ENCODE measurements at places on chromosomes 13 and 19.

DNA sequence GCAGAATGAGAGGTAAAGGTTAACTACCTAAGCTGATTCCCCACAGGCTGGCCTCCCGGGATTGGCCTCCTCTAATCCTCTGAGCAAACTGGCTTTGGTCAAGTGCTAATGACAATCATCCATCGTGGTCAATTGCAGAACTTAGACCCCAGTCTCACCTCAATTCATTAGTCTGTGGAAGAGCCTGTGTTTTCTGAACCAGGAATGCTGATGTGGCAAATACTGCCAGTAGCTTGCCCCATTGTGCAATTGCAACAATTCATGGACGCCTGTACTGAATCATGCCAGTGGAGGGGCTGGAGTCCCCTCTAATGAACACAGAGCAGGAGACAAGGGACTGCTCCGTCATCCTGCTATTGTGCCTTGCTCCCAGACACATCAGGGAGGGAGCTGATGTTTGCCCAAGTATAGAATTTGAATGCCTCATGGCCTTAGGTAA is 1256.5 kb downstream of the EFNB2 start:
- no peak for DNase-seq

- DNase-seq, result no peak
These were observed 9.8 kb downstream of the SIGLEC10 start for GRCh38 chr19:51407511-51408131.

DNA sequence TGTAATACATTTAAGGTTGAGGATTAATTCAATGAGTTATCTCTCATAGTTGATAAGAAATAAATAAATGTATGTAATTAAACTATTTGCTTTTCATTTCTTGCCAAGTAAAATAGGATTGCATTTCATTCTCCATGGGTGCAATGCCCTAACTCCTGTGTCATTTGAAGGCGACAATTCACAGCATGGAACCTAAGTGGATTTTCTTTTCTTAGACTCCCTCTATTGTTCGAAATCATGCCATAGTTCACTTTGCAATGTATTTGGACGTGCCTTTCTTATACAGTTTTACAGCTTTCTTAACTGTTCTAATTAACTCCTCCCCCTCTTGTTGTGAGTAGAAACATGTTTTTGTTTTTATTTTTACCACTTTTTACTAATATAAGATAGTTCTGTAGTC is 263.0 kb downstream of the B3GLCT start:
- no peak for DNase-seq

GRCh38 chr13:114043421-114044053 is 69.7 kb upstream of the C13orf46 start:
- no peak for DNase-seq

GRCh38 chr13:32537580-32538142 is 934 bp downstream of the N4BP2L2 start:
- DNase-seq, result no peak

- no peak for DNase-seq
These were observed 5.8 kb downstream of the CPAMD8 start for GRCh38 chr19:17020823-17021222.

- DNase-seq, result no peak
These were observed 421.9 kb upstream of the ARGLU1 start for GRCh38 chr13:106989876-106990275.

DNA sequence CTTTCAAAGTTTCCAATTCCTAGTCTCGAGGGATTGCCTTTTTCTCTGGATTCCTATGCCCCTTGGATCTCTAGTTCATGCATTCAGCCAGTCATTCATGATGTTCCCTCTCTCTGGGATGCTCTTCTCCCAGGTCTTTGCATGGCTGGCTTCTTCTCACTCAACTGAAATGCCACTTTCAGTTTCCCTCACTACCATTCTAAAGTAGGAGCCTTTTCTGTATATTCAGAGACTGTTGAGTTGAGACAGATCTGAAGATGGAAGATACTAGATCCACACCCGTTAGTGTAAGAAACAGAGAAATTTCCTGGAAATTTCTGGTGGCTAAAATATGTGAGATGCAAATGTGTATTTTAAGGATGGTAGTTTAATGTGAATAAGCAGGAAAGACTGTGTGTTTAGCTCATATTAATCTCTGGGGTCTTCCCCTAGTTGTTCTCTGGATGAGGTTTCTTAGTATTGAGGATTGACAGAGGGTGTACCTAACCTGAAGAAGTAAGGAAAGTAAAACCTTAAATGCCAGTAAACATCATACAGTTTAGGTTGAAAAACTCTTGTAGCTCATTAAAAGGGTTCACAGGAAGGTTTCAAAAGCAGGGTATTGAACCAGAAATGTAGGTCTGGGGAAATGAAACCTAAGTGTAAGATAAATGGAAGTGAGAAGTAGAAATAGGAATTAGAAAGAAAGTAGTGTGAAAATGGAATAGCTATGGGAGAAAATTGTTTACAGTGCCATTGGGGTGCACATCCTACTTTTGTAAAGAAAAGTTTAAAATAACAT is 331.3 kb downstream of the NDFIP2 start:
- DNase-seq, result no peak

- no peak for DNase-seq
These were observed 4.3 kb upstream of the PDCD2L start for GRCh38 chr19:34399886-34400285.

- no peak for DNase-seq
These were observed 52.9 kb downstream of the SLC7A9 start for GRCh38 chr19:32816555-32817099.

- DNase-seq, result no peak
These were observed 3.7 kb downstream of the GADD45B start for GRCh38 chr19:2479556-2480194.

- no peak for DNase-seq
These were observed 48.6 kb downstream of the UBL3 start for GRCh38 chr13:29801737-29802305.

GRCh38 chr13:19862481-19863313 is 752 bp downstream of the ZMYM5 start:
- DNase-seq, result no peak

DNA sequence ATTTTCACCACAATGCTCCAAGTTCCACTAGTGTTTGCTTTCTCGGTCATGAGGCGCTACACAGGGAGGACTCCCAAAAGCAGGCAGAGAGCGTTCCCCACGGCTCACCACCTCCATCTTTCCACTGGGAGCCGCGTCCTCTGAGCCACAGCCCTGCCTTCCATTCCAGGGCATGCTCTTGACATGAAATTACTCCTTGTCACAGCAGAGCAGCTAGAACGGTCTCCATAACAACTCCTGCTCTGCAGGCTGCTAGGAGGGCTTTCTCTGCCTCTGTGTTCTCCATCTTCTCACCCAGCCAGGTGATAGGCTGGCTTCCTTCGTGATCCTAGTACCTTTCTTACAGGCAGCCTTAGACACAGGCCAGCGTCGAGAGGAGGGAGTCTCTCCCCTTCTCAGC is 171.8 kb upstream of the UBL3 start:
- no peak for DNase-seq

GRCh38 chr13:102346769-102347168 is 55.1 kb downstream of the FGF14 start:
- DNase-seq, result no peak

- DNase-seq, result no peak
These were observed 23.2 kb downstream of the ANKRD27 start for GRCh38 chr19:32651729-32652140.

DNA sequence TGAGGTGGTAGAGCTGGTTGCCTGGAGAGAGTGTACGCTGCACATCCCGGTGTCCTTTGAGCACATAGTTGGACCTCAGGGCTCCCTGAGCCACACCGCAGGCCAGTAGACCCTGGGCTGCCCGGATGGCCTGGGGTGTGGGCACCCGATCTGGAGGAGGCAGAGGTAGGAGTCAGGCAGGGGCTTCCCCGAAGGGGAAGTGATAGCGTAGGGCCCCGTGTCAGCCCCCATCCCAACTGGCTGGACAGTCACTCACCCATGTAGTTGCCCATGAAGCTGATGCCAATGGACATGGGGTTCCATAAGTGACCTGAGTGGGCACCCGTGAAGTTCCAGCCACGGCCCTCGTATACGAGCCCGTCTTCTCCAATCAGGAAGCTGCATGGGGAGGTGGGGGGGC is 3.6 kb downstream of the PGLYRP1 start:
- no peak for DNase-seq

GRCh38 chr19:17842663-17843291 is 5.0 kb downstream of the JAK3 start:
- DNase-seq, result no peak

DNA sequence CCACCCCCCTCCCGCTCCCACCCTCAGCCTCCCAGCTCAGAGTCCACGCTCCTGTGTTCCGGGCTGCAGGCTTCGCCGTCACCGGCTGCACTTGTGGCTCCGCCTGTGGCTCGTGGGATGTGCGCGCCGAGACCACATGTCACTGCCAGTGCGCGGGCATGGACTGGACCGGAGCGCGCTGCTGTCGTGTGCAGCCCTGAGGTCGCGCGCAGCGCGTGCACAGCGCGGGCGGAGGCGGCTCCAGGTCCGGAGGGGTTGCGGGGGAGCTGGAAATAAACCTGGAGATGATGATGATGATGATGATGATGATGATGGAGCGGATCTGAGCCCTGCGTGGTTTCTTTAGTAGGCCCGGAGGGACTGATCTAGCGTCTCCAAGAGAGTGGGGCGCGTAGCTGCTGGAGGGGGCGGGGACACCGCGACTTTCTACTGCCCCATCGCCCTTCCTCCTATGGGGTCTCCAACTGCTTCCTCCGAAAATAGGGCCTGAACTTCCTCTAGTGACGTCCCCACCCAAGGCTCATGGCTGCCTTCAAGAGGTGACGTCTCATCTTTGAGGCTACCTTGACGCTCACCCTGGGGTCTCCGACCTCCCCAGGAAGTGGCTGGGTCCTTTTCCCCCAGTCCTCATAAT is 1.4 kb downstream of the RETN start:
- no peak for DNase-seq

GRCh38 chr13:64127192-64127591 is 2711.5 kb upstream of the PCDH20 start:
- DNase-seq, result no peak

DNA sequence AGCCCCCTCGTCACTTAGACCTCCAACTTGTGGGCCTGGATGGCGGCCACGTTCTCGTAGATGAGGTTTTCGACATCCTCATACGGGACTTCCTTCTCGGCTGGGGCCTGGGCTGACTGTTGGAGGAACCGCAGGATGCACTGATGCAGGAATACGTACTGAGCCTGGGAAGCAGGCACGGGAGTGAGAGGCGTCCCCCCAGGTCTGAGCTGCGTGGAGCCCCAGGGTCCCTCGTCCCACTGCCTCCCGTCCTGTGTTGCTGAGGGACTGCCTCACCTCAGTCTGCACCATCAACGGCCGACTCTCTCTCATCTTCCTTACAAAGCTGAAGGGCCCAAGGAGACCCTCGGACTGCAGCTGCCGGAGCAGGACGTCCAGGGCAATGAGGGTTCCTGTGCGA is 1.7 kb upstream of the SYT5 start:
- no peak for DNase-seq

DNA sequence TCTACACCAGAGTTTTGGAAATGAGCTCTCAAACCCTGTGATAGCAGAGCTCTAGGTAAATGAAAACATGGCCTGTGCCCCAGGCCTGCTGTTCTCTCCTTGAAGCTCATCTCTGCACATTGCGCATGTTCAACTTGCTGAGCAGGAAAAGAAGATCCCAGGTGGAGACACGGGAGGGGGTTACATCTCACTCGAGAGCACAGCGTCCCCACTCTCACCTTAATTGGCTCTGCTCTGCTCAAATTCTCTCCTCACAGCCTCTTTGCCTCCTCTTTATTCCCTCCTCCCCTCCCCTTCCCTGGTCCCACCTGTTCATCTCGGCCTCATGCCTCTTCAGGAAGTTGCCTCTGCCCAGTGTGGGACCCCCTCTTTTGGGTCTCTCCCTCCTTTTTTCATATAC is 44.7 kb downstream of the RGCC start:
- DNase-seq, result no peak

DNA sequence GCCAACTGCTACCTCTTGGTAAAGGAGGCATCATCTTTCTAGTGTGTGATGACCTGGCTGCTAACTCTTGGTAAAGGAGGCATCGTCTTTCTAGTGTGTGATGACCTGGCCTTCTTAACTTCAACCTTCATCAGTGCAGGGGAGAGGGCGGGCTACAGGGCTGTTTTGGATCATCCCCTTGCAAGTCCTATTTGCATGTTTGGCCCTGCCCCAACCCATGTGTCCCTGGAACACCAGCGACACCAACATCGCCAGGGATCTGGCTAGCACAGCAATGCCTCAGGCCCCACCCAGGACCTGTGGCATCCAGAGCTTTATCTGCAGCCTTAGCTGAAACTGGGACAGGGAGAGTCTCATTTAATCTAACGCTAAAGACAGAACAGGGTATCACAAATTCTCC is 492.4 kb downstream of the MYO16 start:
- no peak for DNase-seq

DNA sequence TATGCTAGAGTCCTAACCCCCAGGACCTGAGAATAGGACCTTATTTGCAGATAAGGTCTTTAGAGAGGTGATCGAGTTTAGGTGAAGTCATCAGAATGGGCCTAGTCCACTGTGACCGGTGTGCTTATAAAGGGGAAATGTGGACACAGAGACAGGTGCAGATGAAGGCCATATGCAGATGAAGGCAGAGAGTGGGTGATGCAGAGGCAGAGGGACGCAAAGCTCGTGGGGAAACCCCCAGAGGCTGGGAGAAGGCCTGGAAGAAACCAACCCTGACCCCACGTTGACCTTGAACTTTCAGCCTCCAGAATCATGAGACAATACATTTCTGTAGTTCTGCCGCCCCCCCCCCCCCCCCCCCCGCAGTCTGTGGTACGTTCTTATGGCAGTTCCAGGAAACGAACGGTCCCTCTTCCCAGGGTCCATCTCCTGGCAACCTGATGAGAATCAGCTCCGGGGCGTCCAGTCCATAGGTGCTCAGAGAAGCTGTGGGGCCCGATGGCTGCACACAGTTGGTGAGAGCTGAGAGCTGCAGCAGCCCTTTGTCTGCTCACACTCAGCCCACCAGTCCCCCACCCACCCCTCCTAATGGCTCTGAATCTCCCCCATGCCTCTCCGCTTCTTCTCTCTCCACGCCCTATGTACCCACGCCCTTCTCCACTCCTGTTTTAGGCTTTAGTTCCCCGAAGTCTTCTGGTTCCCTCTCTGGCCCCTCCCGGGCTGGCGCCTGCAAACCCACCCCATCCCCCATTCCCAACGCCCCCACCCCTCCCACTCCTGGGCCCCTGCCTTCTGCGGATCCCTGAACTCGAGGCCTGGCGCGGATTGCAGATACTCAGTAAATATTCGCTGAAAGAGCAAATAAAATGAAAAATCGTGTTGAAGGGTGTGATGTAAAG is 218.3 kb upstream of the MAB21L1 start:
- DNase-seq, result no peak
